Stimulated activated CD4-positive, alpha-beta T cell treated with anti-CD3 and anti-CD28 coated beads, Interleukin-15, amount 100 ng/mL, for 24 hours (primary cell): ENCODE measurements at places on chromosomes 1 and 21.

- DNase-seq: no peak
Observed at GRCh38 chr1:119366424-119366823, 2.2 kb upstream of the HAO2 start.

DNA sequence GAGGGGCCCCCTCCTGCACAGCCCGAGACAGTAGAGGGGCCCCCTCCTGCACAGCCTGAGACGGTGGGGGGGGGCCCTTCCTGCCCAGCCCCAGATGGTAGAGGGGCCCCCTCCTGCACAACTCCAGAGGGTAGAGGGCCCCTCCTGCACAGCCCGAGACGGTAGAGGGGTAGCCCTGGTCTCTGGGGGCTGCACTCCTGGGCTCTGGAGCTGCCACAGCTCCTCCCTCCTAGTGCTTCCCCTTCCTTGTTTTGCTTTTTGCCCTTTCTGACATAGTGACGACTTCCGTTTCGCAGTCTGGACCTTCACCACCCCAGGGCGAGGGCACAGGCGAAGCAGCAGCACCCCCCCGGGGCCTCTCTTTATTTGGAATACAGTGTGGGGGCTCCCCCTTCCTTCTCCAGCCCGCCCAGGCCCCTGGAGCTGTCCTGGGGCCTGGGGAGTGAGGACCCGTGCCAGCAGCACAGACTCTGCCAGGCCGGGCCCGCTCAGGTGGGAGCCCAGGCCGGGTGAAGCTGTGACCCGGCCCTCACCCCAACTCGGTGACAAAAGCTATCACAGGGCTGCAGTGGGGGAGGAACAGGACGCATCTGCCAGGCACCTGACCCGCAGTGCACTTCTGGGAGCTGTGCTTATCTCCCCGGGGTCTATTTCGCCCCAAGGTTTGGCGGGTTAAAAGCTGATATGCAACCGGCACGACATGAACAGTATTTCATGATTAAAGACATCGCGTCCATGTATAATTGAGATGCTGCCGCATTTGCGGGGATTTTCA is 1.1 kb upstream of the PRXL2B start:
- DNase-seq: peak; percentile 78

- no peak for DNase-seq
Observed at GRCh38 chr1:52709016-52709415, 10.9 kb upstream of the COA7 start.

- DNase-seq: no peak
Observed at GRCh38 chr1:175536921-175537320, 206.5 kb downstream of the TNR start.
